ENCODE measurements at places on chromosomes 6 and 20.

DNA sequence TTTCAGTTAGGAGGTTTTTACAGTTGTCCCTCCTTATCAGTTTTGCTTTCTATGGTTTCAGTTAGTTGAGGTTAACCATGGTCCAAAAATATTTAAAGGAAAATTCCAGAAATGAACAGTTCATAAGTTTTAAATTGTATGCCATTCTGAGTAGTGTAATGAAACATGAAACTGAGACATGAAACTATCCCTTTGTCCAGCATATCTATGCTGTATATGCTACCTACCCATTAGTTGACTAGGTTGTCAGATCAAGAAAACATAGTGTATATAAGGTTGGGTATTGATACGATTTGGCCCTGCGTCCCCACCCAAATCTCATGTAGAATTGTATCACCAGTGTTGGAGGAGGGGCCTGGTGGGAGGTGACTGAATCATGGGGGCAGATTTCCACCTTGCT, 39.1 kb downstream of the VGLL2 start:
- DNase-seq, result no peak

GRCh38 chr6:91505199-91505598, 918.3 kb upstream of the MAP3K7 start:
- no peak for DNase-seq

GRCh38 chr20:18466894-18467730, at the start of the genes DZANK1 and POLR3F:
Gene DZANK1 (minus strand): TSS chr20:18467030. CDS start chr20:18465358, 1,672 bp downstream.
Gene POLR3F (plus strand): TSS chr20:18467390. CDS start chr20:18467507, 117 bp downstream.
- DNase-seq, result peak; percentile 97

DNA sequence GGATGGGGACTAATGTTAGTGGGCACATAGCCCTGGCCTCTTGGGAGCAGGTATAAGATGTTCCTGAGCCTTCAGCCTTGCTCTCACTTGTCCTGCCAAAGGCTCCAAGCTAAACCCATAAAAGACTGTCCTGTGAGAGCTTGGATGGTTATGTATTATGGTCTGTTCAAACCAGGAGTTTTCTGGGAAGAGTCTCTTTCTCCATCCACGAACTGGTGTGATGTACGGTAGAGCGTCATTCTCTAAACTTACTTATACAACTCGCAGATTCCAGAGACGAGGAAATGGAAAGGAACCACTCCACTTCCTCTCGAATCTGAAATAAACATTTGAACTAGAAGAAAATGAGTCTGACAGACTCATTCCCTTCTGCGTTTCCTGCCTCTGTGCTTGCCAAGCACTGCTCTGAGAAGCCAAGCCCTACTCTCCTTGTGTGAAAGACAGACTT, 5.3 kb downstream of the SOBP start:
- no peak for DNase-seq

- DNase-seq, result no peak
Observed at GRCh38 chr6:35016502-35017321, 124.4 kb downstream of the TCP11 start.

DNA sequence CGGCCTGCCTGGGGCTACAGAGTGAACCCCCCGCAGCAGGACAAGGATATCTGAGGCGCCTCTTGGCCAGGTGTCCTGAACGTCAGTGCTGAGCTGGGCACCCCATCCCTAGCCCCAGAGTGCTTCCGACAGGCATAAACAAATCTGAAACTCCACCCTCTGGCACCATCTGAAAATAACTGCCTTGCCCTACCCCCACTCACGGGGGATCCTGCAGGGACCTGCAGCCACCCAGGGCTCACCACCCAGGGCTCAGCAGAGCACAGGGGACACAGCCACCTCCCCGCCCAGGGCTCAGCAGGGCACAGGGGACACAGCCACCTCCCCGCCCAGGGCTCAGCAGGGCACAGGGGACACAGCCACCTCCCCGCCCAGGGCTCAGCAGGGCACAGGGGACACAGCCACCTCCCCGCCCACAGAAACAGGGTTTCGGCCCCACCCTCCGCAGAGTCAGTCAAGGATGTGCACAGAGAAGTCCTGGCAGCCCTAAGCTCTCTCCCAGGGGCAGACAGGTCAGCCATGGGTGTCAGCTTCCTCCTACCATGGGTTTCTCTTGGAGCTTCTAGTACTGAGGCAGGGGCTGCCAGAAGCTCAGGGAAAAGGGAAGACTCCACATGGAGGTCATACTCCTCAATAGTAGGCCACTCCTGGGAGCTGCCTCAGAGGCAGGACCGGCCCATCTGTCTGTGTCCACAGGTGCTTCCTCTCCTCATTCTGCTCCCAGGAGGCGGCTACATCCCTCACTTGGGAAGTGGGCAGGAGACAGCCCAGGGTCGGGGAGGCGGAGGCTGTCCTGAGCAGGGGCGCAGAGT, 4.6 kb downstream of the UCKL1 start:
- DNase-seq, result no peak

DNA sequence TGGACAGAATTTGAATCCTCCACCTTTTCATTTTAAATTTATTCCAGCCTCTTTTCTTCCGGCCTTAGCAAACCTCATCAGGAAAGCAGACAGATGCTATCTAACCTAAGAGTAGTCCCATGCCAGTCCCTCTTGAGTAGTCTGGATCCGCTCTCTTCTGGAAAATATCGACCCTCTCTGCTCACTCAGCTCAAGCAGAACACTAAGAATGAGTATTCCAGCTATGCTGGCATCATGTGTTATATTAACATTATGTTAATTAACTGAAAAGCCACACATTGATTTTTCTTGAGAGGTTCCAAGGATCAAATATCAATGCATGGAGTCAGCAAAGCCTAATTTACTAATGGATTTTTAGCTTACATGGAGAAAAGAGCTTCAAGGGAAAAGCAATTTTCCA, 161.4 kb downstream of the ID4 start:
- no peak for DNase-seq

DNA sequence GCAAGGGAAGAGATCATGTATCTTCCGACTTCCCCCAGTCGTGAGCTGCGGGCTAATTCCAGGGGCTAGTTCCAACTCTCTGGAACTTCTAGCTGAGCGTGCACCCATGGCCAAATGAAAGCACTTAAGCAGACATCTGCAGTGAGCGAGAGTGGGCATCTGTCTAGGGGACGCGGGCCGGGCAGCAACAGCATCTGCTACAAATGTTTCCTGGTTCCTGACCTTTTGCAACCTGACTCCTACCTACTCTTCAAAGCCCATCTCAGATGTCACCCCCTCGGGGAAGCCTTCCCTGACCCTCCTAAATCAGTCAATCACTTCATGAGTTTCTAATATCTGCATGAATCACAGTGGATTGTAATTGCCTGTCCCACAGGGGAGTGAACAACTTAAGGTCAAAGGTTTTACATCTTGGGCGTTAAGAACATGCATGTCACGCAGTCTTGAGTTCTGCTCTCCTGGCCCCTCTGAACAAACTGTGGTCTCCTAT, 141.9 kb downstream of the CEBPB start:
- no peak for DNase-seq

- no peak for DNase-seq
Observed at GRCh38 chr20:2312876-2313275, 17.1 kb downstream of the TGM3 start.

DNA sequence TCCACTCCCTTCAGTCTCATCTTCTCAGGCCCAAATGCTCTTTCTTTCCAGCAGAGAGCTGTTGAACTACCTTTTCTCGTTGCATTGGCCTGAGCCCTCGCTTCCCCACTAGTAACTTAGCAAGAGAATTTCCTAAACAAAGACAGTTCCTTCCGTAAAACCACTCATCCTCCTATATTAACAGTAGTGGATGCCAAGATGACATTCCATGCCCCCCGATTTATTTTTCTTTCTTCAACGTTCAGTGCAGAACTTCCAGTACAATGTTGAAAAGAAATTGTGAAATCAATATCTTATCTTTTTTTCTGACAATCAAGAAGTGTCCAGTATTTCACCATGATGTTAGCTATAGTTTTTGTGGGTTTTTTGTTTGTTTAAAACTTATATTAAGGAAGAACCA, 45.8 kb downstream of the SOX4 start:
- no peak for DNase-seq

Data from NCI-H510A (cell line).